ENCODE measurements at places on chromosomes 13 and 19.

DNA sequence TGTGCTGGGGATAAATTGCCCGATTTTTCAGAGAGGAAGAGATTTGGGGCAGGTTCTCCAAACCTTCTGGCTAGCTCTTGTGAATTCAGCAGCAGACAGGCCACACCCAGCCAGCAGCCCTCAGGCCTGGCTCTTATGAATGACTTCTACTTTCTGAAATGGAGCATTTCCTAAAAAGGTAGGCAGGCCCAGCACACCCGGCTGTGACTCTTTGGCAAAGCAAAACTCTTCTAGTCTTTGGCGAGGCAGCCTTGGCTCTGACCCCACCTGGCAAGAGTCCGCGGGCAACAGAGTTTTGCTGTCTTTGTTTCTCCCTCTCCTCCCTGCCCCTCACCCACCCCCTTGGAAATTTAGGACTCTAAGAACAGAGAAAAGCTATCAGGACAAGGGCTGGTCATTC lies 221.2 kb downstream of the ZNF536 start:
- DNase-seq: no peak

- DNase-seq: peak; percentile 76
Observed at GRCh38 chr19:42468273-42468796, 25.6 kb upstream of the CXCL17 start.

- no peak for DNase-seq
Observed at GRCh38 chr13:96967248-96967745, 27.0 kb downstream of the OXGR1 start.

GRCh38 chr19:5603626-5604025 lies 18.9 kb downstream of the SAFB2 start:
- DNase-seq: no peak

DNA sequence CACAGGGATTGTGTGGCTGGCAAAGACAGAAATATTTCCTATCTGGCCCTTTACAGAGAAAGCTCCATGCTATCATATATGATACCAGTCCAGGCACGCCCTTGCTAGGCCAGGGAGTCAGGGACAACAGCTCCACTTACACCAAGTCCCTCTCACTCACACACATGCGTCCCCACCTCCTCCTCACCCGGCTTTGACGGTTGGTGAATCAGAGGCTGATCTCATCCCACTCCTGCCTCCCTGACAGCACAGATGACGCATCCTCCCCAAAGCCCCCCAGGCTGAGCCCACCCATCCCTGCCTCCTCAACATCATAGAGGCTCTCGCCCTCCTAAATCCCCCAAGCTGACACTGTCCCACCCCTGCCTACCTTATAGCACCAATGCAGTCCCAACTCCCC lies 62.7 kb downstream of the F2RL3 start:
- DNase-seq: no peak

DNA sequence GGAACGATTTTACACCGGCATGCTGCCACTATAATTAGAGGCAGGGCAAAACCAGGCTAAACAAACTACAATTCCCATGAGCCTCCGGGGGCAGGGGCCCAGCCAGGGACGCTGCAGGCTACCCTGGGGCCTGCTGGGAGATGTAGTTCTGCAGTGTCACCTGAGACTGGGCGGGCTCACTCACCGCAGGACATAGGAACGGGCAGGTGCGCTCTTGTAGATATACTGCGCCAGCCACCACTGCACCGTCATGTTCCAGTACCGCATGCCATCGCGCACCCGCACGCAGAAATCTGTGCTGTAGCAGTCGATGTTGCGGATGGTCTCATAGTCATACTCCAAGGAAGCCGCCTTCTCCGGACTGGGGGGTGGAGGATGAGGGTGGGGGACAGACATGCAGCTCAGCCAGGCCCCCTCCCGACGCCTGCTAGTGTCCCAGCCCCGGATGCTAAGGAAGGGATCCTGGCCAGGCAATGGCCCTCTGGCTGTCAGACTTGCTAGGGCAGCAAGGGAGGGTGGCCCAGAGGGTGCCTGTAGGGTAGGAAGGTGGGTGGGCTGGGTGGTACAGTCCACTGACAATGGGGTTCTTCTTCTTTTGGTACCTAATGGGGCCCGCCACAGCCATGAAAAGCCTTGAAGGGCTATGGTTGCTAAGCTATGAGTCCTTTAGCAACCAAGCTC lies 5.8 kb upstream of the TMC4 start:
- DNase-seq: peak; percentile 73

GRCh38 chr19:14315433-14315832 lies 65.8 kb upstream of the ADGRE5 start:
- DNase-seq: no peak

- DNase-seq: peak; percentile 8
Observed at GRCh38 chr13:49020940-49021553, 45.3 kb downstream of the FNDC3A start.

GRCh38 chr13:36131931-36132297 lies 732 bp upstream of the DCLK1 start:
- no peak for DNase-seq

- no peak for DNase-seq
Observed at GRCh38 chr19:40668991-40669614, 21.3 kb downstream of the NUMBL start.

DNA sequence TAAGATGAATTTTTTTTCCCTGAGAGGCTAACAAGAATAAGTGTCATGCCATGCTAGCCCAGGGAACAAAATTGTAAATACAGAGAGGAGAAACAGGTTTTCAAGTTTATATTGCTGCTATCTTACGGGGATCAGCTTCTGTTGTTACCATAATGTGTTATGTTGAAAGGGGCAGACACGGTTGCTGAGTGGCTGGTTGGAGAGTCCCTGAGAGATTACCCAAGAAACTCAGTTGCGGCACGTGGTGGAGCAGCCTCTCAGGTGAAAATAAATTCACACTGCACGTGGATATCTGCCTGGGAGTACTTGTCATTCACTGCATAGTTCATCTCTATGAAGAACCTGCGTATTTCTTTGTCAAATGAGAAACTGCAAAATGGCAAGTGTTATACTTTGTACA lies 293.6 kb downstream of the TDRD3 start:
- DNase-seq: no peak

GRCh38 chr13:22062478-22063205 lies 391.8 kb downstream of the FGF9 start:
- DNase-seq: no peak

GRCh38 chr13:57531256-57531655 lies 100.3 kb upstream of the PCDH17 start:
- DNase-seq: no peak

DNA sequence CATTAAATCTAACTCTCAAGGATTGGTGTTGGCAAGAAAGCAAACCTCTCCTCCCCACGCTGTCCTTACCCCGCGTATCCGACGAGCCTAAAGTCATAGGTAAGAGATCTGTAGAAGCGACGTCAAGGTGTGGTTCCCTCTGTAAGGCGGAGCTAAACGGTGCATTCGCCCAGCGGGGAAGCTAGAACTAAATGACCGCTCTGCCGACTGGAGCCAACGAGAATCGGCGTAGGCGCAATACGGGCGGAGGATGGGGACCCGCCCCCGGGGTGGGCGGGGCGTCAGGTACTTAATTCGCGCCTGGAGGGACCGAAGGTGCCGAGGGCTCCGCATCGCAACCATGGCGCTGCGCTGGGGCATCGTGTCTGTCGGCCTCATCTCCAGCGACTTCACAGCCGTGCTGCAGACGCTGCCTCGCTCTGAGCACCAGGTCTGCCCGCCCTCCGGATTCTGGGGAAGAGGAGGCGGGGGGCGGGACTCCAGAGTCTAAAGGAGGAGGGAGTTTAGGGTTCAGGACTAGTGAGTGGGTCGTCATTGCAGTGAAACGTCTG lies at the start of gene DHDH:
DHDH (plus strand) TSS at position 318 of the 551 bp plus-strand sequence; CDS start at position 341, 23 bp downstream.
- peak; percentile 94 for DNase-seq

DNA sequence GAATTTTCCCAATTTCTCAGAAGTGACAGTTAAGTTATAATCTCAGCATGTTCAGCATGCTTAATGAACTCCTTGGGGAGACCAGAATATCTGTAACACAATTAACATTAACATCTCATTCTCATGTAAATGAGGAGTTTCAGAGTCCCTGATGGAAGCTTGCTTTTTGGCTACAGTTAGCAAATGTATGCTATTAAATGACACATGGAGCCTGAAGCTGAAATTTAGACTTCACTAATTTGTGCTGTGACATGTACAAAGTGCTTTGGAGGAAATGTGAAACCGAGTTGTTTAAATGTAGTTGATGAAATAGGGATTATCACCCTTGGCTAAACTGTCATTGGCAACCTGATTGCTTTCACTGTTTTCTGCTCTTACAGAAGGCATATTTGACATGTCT lies 2265.1 kb upstream of the PCDH20 start:
- DNase-seq: no peak

DNA sequence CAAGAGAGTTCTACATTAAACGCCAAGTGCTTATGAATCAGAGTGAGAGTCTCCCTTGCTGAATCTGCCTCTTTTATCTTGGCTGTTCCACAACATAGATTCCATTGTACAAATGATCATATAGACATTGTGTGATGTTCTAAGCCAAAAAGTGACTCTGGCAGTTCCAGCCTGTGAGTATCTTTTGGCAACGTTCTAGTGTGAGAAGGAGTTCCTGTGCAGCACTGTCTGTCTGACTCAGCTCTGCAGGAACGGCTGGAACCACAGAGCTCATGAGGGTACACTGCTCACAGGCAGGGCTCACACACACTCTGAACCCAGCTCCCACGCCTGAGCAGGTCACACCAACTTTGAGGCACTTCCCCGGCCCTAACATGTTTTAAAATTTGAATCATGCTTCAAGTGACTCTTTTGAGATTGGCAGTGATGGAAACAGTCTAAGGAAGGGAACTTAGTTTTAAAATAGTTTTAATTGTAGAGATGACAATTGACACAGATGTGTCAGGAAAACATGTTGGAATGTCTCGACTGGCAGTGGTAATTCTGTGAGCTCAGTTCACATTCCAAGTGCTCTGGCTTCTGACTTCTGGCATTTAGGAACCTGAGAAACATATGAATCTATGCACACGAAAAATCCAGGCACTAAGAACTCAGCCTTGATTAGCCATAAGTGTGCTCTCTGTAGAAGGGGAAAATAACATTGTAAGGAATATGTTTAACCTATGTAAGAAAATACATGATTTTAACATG lies 272.0 kb downstream of the UQCRFS1 start:
- DNase-seq: no peak

DNA sequence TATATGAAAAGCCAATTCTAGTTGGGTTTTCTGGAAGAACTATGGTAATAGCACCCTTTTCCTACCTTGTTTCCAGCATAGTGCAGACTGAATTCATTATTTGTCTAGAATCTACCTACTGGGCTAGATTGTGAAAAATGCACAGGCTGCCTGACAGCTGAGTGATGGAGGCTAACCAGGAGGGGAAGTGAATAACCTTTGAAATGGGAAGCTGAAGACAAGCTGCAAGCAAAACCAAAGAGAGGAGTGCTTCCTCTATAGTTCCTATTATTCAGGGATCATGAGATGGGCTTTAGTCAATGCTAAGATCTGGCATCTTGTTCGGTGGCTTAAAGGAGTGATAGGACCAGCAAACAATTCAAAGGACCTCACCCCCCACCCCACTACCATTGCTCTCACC lies 26.9 kb downstream of the MZT1 start:
- DNase-seq: no peak

GRCh38 chr19:13057744-13058143 lies 44.9 kb downstream of the LYL1 start:
- DNase-seq: no peak

GRCh38 chr19:50553134-50553703 lies 15.0 kb downstream of the LRRC4B start:
- DNase-seq: no peak

- peak; percentile 8 for DNase-seq
Observed at GRCh38 chr19:51571599-51571998, 516 bp downstream of the ZNF175 start.

GRCh38 chr13:113097651-113098050 lies 7.9 kb upstream of the F7 start:
- no peak for DNase-seq

- DNase-seq: no peak
Observed at GRCh38 chr13:74825152-74825937, 656.6 kb downstream of the TBC1D4 start.

GRCh38 chr19:56919308-56919995 lies 78.9 kb upstream of the PEG3 start:
- no peak for DNase-seq

- DNase-seq: no peak
Observed at GRCh38 chr13:112772539-112772909, 82.7 kb downstream of the ATP11A start.

- DNase-seq: peak; percentile 56
Observed at GRCh38 chr13:95624020-95624419, 20.5 kb downstream of the DZIP1 start.

- no peak for DNase-seq
Observed at GRCh38 chr13:94335761-94336526, 143.5 kb downstream of the DCT start.

DNA sequence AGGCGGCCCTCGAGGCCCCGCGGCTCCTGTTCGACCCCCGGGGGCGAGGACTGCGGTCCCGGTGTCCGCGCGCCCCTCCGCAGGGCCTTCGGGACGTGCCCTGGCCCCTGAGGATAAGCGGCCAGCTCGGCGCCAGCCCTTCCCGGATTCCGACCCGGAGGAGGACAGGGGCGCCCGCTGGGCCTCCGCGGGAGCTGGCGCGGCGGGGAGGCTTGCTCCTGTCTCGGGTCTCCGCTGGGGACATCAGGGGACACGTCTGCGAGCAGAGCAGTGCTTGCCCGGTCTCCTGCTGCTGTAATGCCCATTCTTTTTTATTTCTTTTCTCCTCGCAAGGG lies 829 bp downstream of the B3GLCT start:
- DNase-seq: peak; percentile 53

DNA sequence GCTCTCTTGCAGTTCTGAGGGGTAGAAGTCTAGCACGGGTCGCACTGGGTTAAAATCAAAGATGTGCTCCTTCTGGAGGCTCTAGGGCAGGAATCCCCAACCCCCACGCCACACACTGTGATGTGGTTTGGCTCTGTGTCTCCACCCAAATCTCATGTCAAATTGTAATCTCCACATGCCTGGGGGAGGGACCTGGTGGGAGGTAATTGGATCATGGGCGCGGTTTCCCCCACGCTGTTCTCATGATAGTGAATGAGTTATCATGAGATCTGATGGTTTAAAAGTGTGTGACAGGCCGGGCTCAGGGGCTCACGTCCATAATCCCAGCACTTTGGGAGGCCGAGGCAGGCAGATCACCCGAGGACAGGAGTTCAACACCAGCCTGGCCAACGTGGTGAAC lies 26.6 kb upstream of the CALM3 start:
- no peak for DNase-seq

- DNase-seq: no peak
Observed at GRCh38 chr13:39688699-39689405, 33.4 kb downstream of the COG6 start.

DNA sequence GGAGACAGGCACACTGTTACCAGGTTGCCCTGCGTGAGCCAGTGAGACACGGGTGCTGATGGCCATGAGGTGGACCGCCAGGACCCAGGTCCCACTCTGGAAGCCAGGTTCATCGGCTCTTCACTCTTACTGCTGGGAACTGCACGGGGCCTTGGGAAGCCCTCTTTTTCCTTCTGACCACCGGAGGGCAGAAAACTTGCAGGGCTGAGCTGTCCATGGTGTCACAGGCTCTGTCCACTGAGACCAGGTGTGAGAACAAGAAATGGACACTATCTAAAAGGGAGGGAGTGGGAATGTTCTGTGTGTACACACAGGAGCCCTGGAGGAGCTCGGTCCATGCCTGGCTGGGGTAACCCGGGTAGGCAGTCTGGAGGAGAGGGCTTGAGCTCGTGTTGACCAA lies 93.4 kb downstream of the UQCRFS1 start:
- peak; percentile 35 for DNase-seq

- DNase-seq: no peak
Observed at GRCh38 chr19:46759206-46759605, 13.0 kb upstream of the STRN4 start.

- peak; percentile 23 for DNase-seq
Observed at GRCh38 chr19:32041681-32042292, 303.6 kb upstream of the ZNF507 start.

- DNase-seq: no peak
Observed at GRCh38 chr19:55423225-55424005, 15.8 kb upstream of the UBE2S start.
